ENCODE measurements at places on chromosomes 2 and 18. TPM values are rescaled to one million over a fixed set of nuclear protein-coding genes. Genes with fewer than 3 reads are reported as not detected.

CCDC195 gene
- total RNA-seq = not detected

SRD5A2 gene
- not detected for total RNA-seq

PTMA gene
- total RNA-seq = 783 TPM

POTEJ gene
- not detected for total RNA-seq

RESP18 gene
- 0.83 TPM for total RNA-seq

ACTR1B gene
- 70.8 TPM for total RNA-seq

OSR1 gene
- not detected for total RNA-seq

IMP4 gene
- 65.6 TPM for total RNA-seq

LRRFIP1 gene
- total RNA-seq = 110 TPM

SCYGR4 gene
- total RNA-seq = not detected

CCT4 gene
- total RNA-seq = 94.0 TPM

GRCh38 chr2:205613970-205614559 is 68.2 kb upstream of the NRP2 start:
- no peak for DNase-seq

DNA sequence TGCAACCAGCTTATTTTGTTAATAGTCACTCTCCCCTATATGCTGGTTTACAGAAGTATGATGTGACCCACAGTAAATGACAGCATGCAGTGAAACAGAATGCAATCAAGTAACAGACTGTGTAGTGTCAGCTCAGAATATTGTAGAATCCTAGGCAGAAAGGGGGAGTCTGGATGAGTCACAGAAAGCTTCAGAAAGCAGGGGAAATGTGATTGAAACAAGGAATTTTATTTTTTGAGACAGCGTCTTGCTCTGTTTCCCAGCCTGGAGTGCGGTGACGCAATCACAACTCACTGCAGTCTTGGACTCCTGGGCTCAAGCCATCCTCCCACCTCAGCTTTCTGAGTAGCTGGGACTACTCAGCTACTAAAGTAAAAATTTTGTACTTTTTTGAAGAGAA is 219.9 kb upstream of the FBXO11 start:
- DNase-seq = no peak

- DNase-seq = no peak
Measured at GRCh38 chr2:67950919-67951318, 111.9 kb downstream of the C1D start.

- DNase-seq = no peak
Measured at GRCh38 chr2:30867385-30867784, 60.1 kb upstream of the CAPN13 start.

GRCh38 chr2:70984576-70985282 is 6.3 kb downstream of the ANKRD53 start:
- DNase-seq = peak; percentile 95

- DNase-seq = no peak
Measured at GRCh38 chr2:100976645-100977391, 25.3 kb upstream of the RPL31 start.

- DNase-seq = no peak
Measured at GRCh38 chr18:703213-703967, 9.0 kb downstream of the ENOSF1 start.

GRCh38 chr2:45342-46130 is 769 bp downstream of the FAM110C start:
- DNase-seq = no peak

GRCh38 chr18:23859466-23860336 is 154.9 kb upstream of the TTC39C start:
- no peak for DNase-seq

DNA sequence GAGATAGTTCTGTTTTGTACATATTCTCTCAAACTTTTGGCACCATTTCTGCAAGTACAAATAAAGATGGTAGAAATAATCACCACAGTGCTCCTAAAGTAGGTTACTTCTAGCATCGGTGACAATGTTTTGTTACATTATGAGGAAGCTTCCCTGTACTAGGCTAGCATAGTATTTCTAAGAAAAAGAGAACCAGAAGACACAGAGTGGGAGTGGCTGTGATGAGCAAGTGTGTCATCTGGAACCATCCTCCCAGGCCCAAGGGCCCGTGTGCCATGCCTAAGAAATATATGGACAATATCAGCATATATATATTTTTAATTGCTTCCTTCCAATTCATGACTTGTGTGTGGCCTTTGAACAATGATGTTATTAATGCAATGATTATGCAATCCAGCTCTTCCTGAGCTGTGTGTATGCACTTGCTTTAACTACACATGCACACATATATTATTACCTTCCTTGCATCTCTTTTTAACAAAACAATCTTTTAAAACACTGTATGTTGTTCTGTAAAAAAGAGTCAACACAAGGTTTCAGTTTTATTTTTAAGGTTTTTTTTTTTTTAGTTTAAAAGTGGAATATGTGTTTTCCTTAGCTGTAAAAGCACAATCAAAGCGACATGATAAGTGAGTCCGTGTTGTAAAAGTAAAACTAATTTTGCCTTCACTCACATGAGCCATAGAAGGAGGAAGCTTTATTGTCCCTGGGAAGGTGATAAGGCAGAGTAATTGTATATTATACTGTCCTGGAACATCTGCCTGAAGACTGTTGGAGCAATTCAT is 303.9 kb downstream of the ZNF407 start:
- DNase-seq = no peak

DNA sequence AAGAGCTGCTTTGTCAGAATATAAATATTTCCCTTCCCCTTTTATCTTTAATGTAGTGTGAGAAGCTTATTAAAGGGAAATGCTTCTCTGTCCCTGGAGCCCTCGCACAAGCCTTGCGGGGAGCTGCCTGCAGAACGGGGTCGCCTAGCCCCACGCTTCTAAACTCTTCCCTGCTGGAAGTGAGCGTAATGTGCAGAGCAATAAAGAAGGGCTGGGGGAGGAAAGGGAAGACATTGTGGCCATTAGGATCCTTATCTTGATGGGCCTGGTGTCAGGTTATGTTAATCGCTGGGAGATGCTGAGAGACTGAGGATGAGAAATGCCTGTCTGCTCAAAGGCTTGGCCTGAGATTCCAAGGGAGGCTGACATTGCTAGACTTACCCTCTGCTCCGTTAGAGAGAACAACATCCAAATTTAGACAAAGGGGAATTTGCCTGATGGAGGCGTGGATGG is 18.9 kb upstream of the FZD7 start:
- DNase-seq = no peak

- DNase-seq = no peak
Measured at GRCh38 chr2:30226144-30227032, 4.9 kb upstream of the LBH start.

DNA sequence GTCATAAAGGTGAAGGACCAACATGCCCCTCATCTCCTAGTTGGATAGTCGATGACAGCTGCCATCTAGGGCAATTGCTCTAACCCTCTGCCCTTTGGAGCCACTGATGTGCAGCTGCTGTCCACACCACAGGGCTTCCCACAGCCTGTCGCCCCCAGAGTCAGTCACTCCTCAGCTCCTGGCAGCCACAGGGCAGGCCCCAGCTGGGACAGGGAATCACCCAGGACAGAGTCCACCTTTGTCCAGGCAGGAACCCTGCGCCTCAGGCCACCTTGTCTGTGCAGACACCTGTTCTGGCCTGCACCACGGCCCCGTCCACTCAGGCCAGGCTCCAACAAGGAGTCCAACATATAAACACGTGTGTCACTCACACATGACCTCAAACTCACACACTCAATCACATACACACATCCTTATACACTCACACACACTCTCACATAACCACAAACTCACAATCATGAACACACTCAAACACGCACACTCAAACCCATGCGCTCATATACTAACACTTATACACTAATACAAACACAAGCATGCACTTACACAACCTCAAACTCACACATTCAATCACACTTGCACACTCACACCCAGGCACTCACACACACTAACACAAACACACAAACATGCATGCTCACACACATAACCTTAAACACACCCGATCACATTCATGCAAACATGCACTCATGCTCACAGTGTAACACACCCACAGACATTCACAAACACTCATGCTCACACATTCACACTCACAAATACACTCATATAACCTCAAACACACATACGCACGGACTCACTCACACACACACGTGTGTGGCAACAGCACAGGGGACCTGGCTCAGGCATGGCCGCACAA is 29.7 kb downstream of the HDAC4 start:
- DNase-seq = peak; percentile 75

DNA sequence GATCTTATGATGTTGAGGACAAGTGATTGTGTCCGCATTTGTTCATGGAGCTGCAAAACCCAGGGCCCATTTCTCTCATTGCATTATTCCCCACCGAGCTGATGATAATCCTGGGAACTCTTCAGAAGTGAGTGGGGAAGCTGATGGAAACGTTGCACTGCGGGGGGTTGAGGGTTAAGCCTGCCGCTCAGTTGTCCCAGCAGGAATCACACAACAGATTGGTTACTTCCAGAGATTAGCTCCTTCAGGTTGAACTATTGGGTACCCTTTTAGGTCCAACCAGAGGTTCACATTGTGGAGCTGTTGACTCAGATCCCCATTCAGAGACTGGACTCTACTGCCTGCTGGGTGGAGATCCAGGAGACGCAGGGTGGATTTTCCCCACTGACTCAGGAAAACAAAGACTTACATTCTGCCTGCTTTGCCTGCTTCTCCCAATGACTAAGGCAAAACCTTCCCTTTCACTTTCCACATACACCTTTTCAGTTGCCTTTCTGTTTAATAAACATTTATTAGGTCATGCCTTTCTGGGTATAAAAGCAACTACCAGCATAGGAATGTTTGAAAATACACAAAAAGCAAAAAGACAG is 286.4 kb downstream of the TXNL1 start:
- DNase-seq = no peak

GRCh38 chr2:217530392-217531090 is 472.3 kb downstream of the TNS1 start:
- DNase-seq = no peak

- DNase-seq = no peak
Measured at GRCh38 chr2:43454791-43455190, 141.0 kb downstream of the THADA start.

GRCh38 chr18:68275616-68276015 is 439.3 kb downstream of the TMX3 start:
- DNase-seq = no peak

DNA sequence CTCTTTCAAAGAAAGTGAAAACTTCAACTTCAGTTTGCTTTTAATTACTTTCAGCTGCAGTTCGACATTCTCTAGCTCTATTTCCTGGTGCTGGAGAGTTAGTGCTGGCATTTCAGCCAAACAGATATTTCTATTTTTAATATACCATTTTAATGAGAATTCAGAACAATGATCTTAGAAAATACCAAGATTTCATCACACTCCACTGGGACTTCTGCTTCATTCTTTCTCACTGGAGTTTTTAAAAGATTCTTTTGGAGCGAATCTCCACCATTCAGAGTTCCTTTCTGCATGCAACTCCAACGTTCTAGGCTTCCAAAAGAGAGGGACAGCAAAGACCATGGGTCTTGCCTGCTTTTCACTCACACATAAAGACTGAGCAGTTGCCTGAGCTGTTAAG is 94.2 kb downstream of the CABLES1 start:
- DNase-seq = no peak

- DNase-seq = no peak
Measured at GRCh38 chr2:190137561-190137960, 75.0 kb upstream of the MSTN start.

DNA sequence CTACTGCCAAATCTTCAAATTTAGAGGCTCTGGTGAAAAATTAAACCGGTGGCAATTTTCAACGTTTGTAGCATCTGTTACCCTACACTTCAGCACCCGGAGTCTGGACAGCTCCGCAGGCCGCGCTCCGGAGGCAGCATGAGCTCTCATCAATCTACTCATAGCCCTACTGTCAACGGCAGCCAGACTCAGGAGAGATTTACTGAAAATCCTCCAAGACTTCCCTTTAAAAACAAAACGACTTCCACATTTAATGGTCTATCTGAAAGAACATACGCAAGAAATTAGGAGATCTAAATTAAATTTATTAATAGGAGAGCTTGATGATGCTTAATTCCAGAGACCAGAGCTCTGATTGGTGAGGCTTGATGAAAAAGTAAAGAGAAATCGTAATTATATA is 970 bp upstream of the ADCYAP1 start:
- no peak for DNase-seq

- no peak for DNase-seq
Measured at GRCh38 chr2:235402422-235402821, 91.4 kb upstream of the AGAP1 start.

DNA sequence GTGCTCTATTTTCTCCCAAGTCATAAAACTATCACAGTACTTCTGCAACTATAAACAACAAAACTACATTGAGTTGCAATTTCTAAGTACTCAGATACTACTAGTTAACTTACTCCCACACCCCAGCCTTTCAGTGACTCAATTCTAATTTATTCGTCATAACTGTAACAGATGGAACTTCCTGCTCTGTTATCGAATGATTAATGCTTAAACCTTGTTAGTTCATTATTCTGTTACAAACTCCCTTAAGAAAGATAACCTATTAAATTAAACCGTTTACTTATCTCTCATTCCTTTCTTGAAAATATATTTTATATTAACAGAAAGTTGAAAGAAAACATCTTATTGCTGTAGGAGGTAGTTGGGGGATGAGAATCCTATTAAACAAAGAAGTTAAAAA is 17.0 kb downstream of the TNFAIP6 start:
- no peak for DNase-seq

DNA sequence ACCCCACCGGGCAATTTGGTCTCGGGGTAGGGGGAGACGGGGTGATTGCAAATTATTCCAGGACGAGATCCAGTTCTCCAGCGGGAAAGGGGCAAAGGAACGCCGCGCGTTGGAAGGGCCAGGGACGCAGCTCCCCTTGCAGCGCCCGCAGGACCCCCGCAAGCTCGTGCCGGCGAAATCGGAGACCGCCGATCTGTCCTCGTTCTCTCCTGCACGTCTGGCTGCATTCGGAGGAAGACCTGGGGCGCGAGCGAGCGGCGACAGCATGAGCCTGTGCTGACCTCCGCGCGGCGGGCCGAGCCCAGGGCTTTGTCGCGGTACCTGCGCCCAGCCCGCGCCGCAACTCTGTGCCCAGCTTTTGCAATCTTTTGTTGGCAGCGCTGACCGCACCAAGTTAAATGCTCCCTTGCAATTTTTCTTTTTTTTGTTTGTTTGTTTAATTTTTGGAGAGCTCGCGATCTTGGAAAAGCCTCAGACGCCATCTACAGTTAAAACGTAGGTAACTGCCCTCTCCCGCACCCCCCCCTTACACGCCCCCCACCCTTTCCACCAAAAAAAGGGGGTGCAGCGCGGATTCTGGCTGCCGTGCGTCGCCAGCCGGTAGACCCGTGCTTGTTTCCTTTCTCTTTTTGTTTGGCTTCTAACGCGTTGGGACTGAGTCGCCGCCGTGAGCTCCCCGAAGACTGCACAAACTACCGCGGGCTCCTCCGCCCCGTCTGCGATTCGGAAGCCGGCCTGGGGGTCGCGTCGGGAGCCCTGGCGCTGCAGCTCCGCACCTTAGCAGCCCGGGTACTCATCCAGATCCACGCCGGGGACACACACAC is 667 bp downstream of the TRIB2 start:
- peak; percentile 92 for DNase-seq

DNA sequence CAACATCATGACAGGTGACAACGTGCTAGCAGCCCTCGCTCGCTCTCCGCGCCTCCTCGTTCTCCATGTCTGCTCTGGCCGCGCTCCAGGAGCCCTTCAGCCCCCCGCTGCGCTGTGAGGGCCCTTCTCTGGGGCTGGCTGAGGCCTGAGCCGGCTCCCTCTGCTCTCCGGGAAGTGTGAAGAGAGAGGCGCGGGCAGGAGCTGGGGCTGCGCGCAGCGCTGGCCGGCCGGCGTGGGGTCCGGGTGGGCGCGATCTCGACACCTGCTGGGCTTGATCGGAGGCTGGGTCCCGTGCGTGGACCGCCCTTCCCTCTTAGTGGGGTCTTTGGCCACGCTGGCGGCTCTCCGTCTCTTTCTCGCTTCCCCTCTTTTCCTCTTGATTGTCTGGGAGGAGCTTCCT is 195.5 kb downstream of the ANKRD30BL start:
- peak; percentile 47 for DNase-seq

All from spleen (tissue), 13 donors.